ENCODE measurements at places on chromosomes 12 and 14. TPM values are rescaled to one million over a fixed set of nuclear protein-coding genes. Genes with fewer than 3 reads are reported as not detected.
A peak's percentile ranks its signal among the peaks of the same experiment; 100 is the strongest.

- no peaks in the 10 kb centered on the region for H3K27me3 ChIP-seq
- no peak overlapping the region for H3K4me3 ChIP-seq
- no peak for DNase-seq
- no peaks in the 10 kb centered on the region for H3K36me3 ChIP-seq
- no peak overlapping the region for H3K27ac ChIP-seq
- no peaks in the 10 kb centered on the region for H3K4me1 ChIP-seq
Observed at GRCh38 chr14:101225157-101226152, 321.9 kb upstream of the RTL1 start.

Gene PRIMA1
- 1.9 TPM for total RNA-seq

GRCh38 chr14:67705211-67705610 lies 3.5 kb downstream of the RDH12 start:
- no peaks in the 10 kb centered on the region for H3K4me1 ChIP-seq
- no peaks in the 10 kb centered on the region for H3K27me3 ChIP-seq
- DNase-seq, result no peak
- H3K27ac ChIP-seq, result no peak overlapping the region
- no peak overlapping the region for H3K4me3 ChIP-seq

- H3K4me1 ChIP-seq, result no peaks in the 10 kb centered on the region
- no peak overlapping the region for H3K4me3 ChIP-seq
- H3K27me3 ChIP-seq, result no peaks in the 10 kb centered on the region
- no peaks in the 10 kb centered on the region for H3K36me3 ChIP-seq
- H3K27ac ChIP-seq, result no peak overlapping the region
Observed at GRCh38 chr12:104896146-104896545, 61.9 kb downstream of the SLC41A2 start.

DNA sequence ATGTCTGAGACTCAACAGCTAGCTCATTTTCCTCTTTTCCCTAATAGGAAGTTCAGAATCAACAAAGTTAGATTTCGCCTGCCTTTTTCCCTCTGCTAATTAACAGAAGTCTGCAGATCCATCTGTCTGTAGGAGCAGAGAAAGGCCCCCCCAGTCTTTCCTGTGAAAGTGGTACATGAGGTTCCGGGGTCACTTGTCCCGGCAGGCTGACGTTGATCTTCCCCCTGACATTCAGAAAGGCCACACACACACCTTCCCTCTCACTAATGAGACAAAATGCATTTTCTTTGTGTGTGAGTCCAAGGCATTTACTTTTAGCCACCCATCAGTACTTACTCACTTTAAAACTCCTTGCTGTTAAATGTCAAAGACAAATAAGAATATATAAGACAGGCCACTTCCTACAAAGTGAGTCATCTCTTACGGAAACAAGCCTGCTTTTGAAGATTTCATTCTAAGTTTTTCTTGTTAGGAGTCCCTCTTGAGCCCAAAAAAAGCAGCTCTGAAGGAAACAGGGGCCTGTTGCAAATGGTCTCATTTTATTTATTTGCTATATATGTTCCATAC lies 138.7 kb downstream of the TTC7B start:
- peaks cover 12% of the 10 kb centered on the region for H3K4me1 ChIP-seq
- no peak overlapping the region for H3K4me3 ChIP-seq
- H3K27me3 ChIP-seq, result no peaks in the 10 kb centered on the region
- DNase-seq, result no peak

- H3K36me3 ChIP-seq, result no peaks in the 10 kb centered on the region
- DNase-seq, result no peak
- H3K27me3 ChIP-seq, result peaks cover 10% of the 10 kb centered on the region
- peak overlapping the region; percentile 86 for H3K4me3 ChIP-seq
- H3K4me1 ChIP-seq, result peaks cover 13% of the 10 kb centered on the region
Observed at GRCh38 chr14:55410876-55411275, 754 bp downstream of the ATG14 start.

DNA sequence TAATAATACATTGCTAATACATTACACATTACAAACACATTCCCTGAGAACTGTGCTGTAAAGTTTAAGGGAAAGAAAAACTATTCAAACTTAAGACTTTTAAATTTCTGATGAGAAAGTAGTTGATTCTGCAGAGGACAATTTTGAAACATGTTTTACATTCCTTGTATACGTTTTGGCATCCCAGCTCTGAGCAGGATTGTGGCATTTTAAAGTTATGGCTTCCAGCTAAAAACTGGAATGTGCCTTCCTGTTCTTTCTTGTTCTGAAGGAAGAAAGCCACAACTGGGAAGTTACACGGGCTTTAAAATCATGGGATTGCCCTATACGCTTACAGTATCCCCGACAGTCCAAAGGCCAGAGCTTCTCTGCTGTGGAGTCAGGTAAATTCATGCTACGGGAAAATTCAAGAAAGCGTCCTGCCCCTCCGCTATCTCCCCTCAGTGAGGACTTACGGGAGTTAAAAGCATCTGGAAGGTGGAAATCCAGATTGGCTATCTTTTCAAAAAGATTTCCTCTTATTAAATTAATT lies 10.8 kb upstream of the KLHL42 start:
- H3K36me3 ChIP-seq, result no peaks in the 10 kb centered on the region
- DNase-seq, result no peak
- H3K27me3 ChIP-seq, result no peaks in the 10 kb centered on the region
- H3K4me3 ChIP-seq, result no peak overlapping the region
- H3K27ac ChIP-seq, result no peak overlapping the region

DNA sequence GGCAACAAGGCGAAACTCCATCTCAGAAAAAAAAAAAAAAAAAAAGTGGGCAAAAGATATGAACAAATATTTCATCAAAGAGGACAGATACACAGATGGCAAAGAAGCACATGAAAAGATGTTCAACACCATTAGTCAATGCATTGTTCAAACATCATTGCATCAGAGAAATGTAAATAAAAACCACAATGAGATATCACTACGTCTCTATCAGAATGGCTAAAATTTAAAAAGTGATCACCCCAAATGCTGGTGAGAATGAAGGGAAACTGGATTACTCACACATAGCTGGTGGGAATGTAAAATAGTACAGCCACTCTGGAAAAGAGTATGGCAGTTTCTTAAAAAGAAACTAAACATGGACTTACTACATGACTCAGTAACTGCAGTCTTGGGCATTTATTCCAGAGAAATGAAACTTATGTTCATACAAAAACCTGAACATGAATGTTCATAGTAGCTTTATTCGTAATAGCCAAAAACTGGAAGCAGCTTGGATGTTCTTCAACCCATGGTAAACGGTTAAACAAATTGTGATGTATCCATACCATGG lies 3.6 kb downstream of the L2HGDH start:
- H3K4me3 ChIP-seq, result no peak overlapping the region
- peaks cover 25% of the 10 kb centered on the region for H3K4me1 ChIP-seq
- no peak for DNase-seq
- H3K27ac ChIP-seq, result no peak overlapping the region

DNA sequence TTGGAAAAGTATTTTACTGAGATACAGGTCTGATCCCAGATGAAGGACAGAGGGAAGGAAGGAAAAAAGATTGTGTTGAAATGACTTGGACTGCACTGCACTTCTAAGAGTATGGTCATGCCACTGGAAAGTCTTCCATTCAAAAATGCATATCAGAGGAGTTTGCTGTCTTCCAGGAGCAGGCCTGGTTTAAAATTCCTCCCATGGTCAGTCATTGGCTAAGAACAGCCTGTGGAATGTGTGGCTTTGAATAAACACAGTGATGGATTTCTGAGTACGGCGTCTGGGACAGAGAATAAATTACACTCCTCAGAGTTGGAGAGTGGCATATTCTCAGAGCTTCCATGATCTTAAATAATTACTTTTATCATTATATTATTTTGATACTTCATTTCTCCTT lies 245.8 kb upstream of the PDZRN4 start:
- H3K4me1 ChIP-seq, result no peaks in the 10 kb centered on the region
- H3K27ac ChIP-seq, result no peak overlapping the region
- no peaks in the 10 kb centered on the region for H3K36me3 ChIP-seq
- H3K27me3 ChIP-seq, result no peaks in the 10 kb centered on the region

Gene SLC6A15
- total RNA-seq, result not detected

GRCh38 chr12:118742431-118742830 lies 238.9 kb upstream of the SRRM4 start:
- no peaks in the 10 kb centered on the region for H3K4me1 ChIP-seq
- H3K27ac ChIP-seq, result no peak overlapping the region
- DNase-seq, result no peak
- H3K36me3 ChIP-seq, result no peaks in the 10 kb centered on the region

Gene RECQL
- total RNA-seq, result 29.6 TPM

DNA sequence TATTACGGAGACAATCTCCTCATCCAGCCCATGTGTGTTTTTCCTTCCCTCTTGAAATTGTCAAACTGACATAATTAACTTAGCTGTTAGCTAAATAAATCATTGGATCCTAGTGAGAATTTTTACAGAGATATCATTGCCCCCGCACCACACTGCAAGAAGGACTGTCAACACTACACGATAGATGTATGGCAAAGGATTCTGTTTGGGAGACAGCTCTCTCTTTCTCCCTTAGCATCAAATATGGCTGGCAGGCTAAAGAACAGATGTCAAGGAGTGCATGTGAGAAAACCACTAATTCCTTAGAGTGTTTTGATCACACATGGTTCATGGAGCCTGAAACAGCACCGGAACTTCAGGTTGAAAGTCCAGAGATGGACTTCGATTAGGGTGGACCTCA lies 136.8 kb downstream of the KCNA5 start:
- H3K4me1 ChIP-seq, result no peaks in the 10 kb centered on the region
- no peak overlapping the region for H3K27ac ChIP-seq
- no peak overlapping the region for H3K4me3 ChIP-seq
- no peaks in the 10 kb centered on the region for H3K27me3 ChIP-seq
- no peaks in the 10 kb centered on the region for H3K36me3 ChIP-seq

GRCh38 chr14:83777516-83777915 lies 1752.4 kb upstream of the FLRT2 start:
- H3K27me3 ChIP-seq, result no peaks in the 10 kb centered on the region
- H3K4me1 ChIP-seq, result no peaks in the 10 kb centered on the region
- H3K36me3 ChIP-seq, result no peaks in the 10 kb centered on the region
- H3K27ac ChIP-seq, result no peak overlapping the region
- no peak overlapping the region for H3K4me3 ChIP-seq
- DNase-seq, result no peak
